Suprapubic skin (tissue), 4 donors: ENCODE measurements at places on chromosomes 5 and 9.
A peak's percentile ranks its signal among the peaks of the same experiment; 100 is the strongest.

DNA sequence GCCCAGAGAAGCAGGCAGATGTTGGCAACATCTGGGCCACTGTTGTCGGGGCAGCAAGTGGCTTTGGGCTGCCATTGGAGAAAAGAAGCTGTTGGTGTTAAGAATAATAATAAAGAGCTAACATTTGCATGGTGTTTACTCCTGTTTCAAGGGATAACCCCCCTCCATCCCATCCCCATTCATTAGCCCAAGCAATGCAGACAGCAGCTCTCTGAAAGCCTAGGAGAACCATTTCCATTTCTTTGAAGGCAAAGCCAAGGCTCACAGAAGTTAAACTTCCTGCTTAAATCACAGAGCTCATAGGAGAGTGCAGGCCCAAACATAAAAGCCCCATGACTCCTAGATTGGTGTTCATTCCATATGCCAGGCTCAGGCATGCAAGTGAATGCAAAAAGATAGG lies 175.4 kb downstream of the ASTN2 start:
- DNase-seq: no peak

DNA sequence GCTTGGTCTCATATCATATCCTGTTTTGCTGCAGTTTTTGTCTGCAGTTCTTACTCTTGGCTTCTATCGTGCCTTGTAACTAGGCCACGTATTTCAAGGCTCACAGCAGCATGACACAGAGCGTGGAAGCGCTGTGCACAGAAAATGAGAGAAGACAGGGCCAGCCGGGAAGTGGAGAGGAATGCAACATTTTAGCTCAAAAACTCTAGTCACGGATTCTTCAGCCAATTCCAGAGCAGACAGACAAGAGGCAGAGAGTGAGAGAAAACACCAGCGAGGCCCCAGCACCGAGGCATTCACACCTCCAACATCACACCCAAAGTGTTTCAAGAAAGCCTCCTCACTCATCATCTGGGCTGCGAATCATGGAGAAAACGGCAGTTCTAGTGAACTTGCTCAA lies 160.8 kb downstream of the DNAH5 start:
- DNase-seq: no peak

DNA sequence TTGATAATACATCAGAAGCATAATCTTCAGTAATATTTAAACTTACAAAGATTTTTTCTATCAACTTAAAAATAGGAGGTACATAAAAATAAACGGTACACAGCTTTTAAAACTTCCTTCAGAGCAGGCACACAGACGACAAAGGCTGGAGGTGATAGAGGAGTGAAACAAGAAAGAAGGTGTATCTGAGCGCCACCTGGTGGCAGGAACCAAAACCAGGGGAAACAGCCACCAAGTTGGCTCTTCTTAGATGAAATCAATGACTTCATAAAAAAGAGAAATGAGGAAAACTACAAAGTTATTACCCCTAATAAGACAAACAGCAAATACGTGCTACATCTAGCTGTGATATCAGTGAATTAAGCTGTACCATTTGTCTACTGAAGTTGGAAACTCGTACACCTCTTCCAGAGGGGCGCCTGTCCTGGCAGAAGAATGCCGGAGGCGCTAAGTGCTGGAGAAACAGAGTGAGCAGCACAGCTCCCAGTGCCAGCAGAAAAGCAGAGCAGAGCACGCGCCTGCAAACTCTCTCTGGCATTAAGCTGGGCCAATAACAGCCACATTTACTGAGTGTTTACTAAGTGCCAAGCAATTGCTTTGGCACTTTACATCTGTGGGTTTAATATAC lies 85.9 kb downstream of the SETX start:
- DNase-seq: peak; percentile 72

GRCh38 chr5:169763376-169764017 lies 126.4 kb downstream of the DOCK2 start:
- DNase-seq: no peak

- DNase-seq: no peak
These were observed 94.6 kb upstream of the DNAH5 start for GRCh38 chr5:14039063-14039462.

- DNase-seq: no peak
These were observed 136.7 kb downstream of the EDIL3 start for GRCh38 chr5:84248013-84248412.

DNA sequence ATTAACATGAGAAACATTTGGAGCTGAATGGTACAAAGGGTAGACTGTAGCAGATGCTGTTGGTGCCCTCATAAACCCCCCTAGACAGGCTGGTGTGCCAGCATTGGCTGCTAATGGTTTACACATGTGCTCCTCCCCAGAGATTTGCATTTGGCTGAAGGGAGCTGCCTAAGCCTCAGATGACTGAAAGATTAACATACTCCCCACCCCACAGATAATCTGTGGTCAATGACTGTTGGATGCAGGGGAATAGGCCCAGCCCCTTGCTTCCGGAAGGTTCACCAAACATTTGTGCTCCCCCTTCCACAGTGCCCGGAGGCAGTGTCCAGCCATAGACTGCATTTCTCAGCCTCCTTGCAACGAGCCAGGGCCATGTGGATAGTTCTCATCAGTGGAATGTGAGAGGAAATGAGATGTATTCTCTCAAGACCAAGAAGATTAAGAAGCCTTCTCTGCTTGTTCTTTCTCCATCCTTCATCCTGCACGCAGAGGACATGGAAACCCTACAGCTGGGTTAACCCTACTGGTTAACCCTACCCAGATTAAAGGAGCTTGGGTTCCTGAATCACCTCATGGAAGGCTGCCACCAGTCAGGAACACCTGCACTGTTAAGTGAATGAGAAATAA lies 79.6 kb downstream of the PHAX start:
- DNase-seq: no peak
